ENCODE measurements at places on chromosomes 1 and 21. TPM values are rescaled to one million over a fixed set of nuclear protein-coding genes. Genes with fewer than 3 reads are reported as not detected.
A peak's percentile ranks its signal among the peaks of the same experiment; 100 is the strongest.

TNFSF4 gene
- 2.0 TPM for total RNA-seq

SLFNL1 gene
- 0.11 TPM for total RNA-seq

MARCKSL1 gene
- total RNA-seq, result 12.8 TPM

PROX1 gene
- 0.15 TPM for total RNA-seq

TDRD10 gene
- total RNA-seq, result not detected

ADORA1 gene
- total RNA-seq, result 0.68 TPM

RIPPLY3 gene
- not detected for total RNA-seq

MCOLN2 gene
- total RNA-seq, result 1.3 TPM

SELE gene
- not detected for total RNA-seq

C1orf167 gene
- not detected for total RNA-seq

KPRP gene
- not detected for total RNA-seq

SLC16A4 gene
- total RNA-seq, result 24.9 TPM

CASZ1 gene
- 0.87 TPM for total RNA-seq

MFAP2 gene
- total RNA-seq, result 31.3 TPM

GRCh38 chr1:83882906-83883305 is 116.0 kb downstream of the TTLL7 start:
- peak; percentile 52 for DNase-seq

DNA sequence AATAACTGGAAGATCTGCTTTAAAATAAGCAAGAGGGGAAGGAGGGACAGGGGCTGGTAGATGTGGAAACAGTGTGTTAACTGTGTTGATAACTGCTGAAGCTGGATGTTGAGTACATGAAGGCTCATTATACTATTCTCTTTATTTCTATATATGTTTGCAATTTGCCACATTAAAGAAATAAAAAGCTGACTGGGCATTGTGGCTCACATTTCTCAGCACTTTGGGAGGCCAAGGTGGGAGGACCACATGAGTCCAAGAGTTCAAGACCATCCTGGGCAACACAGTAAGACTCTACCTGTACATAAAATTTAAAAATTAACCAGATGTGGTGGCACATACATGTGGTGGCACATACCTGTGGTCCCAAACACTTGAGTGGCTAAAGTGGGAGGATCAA is 6.7 kb downstream of the ASH1L start:
- DNase-seq, result no peak

DNA sequence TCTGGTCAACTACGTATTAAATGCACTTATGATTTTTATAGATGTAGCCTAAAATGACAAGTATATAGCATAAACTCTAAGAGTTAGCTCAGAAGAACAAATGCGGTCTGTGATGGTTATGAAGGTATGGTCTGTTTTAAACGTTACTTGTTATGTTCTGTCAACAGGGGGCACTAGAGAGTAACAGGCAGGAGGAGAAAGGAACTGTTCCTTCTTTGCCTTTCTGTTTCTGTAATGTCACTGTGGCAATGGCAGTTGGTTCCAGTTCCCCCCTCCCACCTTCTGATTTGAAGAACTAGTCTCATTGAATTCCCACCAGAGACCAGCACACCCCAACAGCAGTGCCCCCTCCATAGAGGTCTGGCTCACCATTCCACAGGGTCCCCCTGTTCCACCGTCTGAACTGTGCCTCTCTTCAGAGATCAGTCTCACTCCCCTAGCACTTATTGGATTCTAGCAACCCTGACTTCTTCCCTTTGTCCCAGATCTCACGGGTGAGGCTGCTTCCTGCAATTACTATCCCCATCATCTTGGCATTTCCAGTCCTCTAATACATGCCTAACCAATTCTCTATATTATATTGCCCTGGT is 14.0 kb downstream of the KRTAP24-1 start:
- no peak for DNase-seq

- no peak for DNase-seq
These were observed 27.9 kb downstream of the ANGEL2 start for GRCh38 chr1:212987702-212988322.

GRCh38 chr1:220730486-220730885 is 17.6 kb upstream of the MTARC2 start:
- DNase-seq, result no peak

DNA sequence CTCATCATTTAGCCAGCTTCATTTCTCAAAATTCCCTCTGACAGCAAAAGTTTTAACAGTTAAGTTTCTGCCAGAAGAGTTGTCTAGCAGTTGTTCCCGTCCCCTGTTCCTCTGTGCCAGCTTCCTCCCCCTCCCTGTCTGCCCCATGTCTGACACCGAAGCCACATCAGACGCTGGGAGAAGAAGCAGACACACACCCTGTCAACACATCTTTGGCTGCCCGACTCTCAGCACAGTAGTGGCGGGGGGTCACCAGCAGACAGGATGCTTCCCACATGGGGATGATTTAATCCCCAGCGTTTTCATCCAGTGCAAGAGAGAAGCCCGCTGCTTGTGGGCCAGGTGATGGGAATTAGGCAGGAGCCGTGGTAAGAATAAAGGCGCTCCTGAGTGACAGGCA is 379.4 kb upstream of the RUNX1 start:
- no peak for DNase-seq

- DNase-seq, result no peak
These were observed 265.8 kb downstream of the CAMTA1 start for GRCh38 chr1:7050751-7051665.

DNA sequence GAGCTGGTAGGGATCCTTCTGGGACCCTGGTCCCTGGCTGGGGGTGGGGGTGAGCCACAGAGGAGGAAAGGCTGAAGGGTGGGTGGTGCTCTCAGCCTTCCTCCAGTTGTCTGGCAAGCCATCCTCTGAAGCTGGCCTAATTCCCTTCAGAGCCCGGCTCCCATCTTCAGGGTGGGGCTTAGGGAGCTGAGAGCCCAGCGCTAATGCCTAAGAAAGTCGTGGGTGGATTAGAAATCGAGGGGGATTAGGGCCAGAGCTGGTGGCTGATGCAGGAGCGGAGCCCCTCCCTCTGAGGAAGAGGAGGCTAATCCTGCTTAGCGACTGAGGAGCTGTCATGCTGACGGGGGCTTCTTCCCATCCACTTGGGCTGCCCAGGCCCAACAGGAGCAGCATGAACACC is 30.8 kb upstream of the DMBX1 start:
- no peak for DNase-seq

- no peak for DNase-seq
These were observed 687 bp downstream of the TGFBR3 start for GRCh38 chr1:91885213-91885715.

- DNase-seq, result peak; percentile 92
These were observed 2.0 kb downstream of the S100A6 start for GRCh38 chr1:153533689-153534201.

- no peak for DNase-seq
These were observed 104.8 kb upstream of the SLC45A1 start for GRCh38 chr1:8213136-8213535.

DNA sequence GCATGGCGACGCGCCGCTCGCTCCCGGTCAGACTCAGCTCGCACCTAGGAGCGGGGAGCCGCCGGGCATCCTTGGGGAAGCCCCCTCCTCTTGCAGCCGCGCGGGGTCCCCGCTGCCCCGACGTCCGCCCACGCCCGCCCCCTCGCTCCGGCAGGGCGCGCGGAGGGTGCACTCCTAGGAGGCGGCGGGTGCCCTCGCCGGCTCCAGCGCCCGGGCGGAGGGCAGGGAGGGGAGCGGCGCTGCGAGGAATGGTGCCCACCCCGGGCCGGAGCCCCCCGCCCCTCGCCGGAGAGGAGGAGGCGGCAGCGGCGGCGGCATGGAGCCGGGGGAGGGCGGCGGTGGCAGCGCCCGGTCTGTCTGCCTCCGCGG is 488 bp downstream of the FAM78B start:
- no peak for DNase-seq

DNA sequence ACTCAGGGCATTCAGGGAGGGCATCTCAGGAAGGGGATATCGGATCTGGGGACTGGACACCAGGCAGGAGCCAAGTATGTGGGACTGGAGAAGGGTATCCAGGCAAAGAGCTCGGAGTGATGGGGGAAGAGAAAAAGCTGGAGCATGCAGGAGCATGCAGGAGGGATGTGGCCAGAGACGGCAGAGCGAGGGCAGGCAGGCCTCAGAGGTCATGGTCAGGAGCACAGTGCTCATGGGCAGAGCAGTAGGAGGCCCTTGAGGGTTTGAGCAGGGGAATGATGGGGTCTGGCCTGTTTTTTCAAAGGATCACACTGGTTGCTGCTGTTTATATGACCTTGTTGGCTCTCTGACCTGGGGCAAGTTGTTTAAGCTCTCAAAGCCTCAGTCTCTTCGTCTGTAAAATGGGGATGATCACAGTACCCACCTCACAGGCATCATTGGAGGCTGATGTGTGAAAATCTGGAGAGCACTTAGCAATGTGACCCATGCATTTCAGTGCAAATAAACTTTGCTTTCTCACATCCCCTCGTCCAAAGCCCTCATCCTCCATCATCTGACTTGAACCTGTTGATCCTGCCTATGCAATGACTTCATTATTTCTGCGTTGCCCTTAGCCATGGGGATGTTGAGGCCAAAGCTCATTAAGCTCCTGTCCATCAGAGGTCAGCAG is 273.1 kb downstream of the MATN1 start:
- DNase-seq, result no peak

GRCh38 chr1:56539520-56539931 is 39.8 kb downstream of the PLPP3 start:
- no peak for DNase-seq

GRCh38 chr1:15305468-15305770 is 58.4 kb downstream of the FHAD1 start:
- DNase-seq, result no peak

DNA sequence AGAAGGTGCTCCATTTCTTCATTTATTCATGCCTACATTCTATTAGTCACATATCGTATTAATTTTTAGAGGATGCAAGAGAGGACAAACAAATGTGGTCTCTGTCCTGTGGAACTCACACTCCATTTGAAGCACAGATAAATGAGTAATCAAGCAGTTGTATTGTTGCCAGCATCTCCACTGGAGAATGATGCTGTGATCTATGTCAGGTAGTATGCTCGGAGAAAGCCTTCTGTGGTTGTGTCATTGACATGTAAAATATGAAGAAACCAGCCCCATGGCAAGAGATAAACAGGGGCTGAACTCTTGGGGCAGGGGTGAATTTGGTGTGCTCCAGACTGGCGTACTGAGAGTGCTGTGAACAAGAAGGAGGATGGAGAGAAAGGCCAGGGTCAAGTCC is 101.2 kb downstream of the FASLG start:
- DNase-seq, result no peak

DNA sequence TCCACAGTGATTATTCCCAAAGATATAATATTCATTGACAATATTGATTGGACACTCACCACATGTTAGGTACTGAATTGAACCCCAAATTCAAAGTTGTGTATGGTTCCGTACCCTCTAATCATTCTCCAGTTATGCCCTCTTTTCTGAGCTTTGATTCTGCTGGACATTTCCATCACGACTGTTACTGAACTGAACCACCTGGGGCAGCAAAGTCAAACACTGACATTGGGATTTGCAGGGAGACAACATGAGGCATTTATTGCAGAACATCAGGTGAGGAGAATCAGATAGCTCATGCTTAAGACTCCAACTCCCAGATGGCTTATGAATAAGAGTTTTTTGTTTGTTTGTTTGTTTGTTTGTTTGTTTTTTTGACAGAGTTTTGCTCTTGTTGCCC is 420.9 kb downstream of the DISC1 start:
- no peak for DNase-seq

- DNase-seq, result no peak
These were observed 595 bp downstream of the EXOC8 start for GRCh38 chr1:231337043-231337471.

DNA sequence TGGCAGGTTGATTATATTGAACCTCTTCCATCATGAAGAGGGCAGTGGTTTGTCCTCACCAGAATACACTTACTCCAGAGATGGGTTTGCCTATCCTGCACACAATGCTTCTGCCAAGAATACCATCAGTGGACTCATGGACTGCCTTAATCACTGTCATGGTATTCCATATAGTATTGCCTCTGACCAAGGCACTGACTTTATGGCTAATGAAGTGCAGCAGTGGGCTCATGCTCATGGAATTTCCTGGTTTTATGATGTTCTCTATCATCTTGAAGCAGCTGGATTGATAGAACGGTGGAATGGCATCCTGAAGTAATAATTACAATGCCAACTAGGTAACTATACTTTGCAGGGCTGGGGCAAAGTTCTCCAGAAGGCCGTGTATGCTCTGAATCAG is 16.6 kb upstream of the GBP6 start:
- DNase-seq, result no peak

DNA sequence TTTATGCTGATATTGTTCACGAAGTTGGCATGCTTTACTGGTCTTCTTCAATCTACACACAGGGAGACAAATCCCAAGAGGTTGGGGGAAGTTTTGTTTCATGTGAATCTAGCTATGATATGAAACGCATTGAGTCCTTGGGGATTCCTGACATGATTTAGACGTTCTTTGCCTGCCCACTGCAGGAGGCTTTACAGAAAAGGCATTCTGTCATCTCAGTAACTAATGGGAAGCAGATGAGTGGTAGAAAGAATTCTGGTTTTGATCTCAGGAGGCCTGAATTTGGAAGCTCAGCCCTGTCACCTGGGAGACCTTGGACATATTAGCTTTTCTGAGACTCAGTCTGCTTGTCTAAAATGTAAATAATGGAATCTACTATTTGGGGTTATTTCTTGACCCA is 383.0 kb upstream of the NFIA start:
- DNase-seq, result no peak

Measured in HFFc6 (cell line).